ENCODE measurements at places on chromosomes 4 and X.

- DNase-seq = no peak
Measured at GRCh38 chr4:78292341-78292740, 235.2 kb downstream of the FRAS1 start.

DNA sequence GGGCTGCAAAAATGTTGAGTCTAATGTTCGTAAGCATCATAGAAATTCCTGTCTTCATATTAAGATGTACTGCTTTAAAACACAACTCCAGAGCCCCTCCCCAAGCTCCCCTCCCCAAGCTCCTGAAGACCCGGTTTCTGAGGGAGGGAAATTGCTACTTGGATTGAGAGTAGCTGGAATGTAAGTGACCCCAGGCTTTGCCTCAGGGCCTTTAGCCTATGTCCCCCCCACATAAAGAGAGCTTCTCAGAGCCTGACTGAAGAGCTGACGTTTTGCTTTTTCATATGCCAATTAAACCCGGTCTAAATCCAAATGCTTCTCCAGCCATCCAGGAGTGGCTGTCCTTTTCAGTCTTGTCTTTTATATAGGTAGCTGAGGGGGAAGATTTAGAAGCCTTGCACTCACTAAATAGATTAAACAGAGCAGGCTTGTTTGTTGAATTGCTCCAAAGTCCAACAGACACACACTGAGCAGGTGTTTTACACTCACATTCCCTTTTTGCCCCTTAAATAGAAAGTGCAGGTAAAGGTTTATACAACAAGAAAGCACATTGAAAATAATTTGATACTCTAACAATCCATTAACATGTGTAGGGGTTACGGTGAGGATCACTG is 19.6 kb downstream of the ARX start:
- no peak for DNase-seq

DNA sequence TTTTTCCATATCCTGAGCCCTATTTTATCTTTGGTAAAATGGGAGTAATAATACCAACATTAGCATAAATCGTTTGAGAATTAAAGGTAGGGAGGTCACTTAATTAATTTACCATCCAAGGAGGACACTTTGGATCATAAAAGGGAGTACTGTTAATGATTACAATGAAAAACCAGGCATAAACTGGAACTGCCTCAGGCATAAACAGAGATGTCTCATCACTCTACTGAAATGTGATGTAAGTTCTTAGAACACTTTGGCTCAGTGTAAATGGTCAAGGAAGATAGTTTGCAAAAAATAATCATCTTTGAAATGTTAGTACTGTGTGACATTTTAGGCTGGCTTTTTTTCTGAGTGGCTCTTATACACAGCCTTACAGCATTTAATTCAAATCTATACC is 268.7 kb downstream of the SLC39A8 start:
- no peak for DNase-seq

DNA sequence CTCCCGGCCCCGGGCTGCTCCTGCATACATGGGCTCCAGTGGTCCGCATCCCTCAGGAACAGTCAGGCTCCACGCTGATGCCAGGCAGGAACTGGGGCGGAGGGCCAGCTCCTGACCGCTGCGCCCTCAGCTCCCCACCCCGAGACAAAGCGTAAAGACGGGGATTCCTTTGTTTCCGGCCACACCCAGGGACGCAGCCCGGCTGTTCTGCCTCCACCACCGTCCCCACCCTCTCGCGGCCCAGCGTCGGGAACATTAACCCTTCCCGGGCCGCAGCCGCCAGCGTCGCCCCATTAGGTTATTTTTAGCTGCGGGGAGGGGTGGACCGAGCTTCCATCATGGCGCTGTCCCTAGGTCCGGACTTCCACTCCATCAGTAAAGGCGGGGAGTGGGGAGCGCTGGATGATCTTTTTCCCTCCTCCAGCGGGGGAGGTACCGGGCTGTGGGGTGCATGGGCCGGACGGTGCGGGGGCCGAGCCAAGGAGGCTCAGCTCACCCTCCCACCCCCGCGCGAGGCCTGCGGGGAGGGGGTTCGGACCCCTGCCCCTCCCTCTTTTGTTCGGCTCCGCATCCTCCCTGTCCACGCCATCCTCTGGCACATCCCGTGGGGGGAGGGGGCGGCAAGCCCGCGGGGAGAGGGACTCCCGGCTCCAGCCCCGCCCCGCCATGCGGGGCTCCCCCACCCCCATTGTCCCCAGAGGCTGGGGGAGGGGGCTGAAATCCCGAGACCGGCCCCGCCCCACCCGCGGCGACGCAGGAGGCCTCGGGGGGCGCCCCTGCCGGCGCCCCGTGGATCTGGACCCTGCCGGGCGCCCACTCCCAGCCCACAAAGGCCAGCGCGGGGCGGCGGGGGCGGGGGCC is 5.3 kb downstream of the CRMP1 start:
- DNase-seq = no peak

DNA sequence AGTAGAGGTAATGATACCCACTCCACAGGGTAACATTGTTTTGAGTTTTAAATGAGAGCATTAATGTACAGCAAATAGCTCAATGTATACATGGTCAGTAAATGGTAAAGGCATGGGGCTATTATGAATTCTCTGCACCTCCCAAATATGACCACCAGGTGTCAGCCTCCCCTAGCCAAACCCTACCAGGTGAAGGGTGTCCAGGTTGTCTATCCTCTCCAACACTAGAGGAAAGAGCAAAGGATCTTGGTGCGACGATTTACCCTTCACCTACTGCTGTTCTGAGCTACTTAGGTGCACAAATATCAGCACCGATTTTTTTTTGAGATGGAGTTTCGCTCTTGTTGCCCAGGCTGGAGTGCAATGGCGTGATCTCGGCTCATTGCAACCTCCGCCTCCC is 26.5 kb upstream of the XIAP start:
- DNase-seq = peak; percentile 18

GRCh38 chrX:153612413-153612812 is 13.5 kb upstream of the CCNQ start:
- DNase-seq = no peak

DNA sequence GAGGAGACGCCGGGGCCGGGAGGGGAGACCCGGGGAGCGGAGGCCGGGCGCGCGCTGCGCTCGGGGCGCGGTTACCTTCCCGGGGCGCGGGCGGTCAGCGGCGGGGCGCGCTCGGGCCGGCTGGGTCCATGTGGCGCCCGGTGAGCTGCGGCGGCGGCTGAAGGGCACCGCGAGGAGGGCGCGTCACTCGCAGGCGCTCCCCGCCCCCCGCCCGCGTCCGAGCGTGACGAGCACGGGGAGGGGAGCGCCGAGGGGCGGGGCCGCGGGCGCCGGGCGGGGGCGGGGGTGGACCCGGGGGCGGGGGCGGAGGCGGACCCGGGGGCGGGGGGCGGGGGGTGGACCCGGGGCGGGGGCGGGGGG is at the start of gene CPLX1:
CPLX1 (minus strand) TSS at position 159 of the 360 bp plus-strand sequence. CDS start 1,607 bp downstream, outside the sequence.
- no peak for DNase-seq

DNA sequence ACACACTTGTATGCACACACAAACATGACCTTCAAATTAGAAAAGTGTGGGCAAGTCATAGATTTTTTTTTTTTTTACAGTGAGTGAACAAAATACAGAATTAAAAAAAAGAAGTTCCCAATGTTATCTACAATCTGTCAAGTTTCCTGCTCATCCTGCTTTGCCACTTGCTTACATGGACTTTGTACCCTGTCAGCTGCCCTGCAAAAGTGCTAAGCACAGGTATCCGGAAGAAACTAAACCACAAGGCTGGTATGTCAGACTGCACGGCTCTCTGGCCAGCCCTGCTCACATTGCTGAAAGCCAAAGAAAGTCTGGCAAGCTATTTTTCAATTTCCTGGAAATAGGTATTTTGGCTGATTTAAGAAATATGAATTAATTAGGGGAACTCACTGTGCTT is 38.9 kb upstream of the BCLAF3 start:
- DNase-seq = no peak

- DNase-seq = peak; percentile 2
Measured at GRCh38 chrX:77597090-77597489, 149.9 kb downstream of the FGF16 start.
